Fibroblast of skin of back (primary cell): ENCODE measurements at places on chromosomes 11 and 22.

- no peak for DNase-seq
Observed at GRCh38 chr11:124460459-124460858, 15.0 kb upstream of the OR8B8 start.

GRCh38 chr11:111629499-111629898, 27.2 kb downstream of the SIK2 start:
- DNase-seq, result no peak

DNA sequence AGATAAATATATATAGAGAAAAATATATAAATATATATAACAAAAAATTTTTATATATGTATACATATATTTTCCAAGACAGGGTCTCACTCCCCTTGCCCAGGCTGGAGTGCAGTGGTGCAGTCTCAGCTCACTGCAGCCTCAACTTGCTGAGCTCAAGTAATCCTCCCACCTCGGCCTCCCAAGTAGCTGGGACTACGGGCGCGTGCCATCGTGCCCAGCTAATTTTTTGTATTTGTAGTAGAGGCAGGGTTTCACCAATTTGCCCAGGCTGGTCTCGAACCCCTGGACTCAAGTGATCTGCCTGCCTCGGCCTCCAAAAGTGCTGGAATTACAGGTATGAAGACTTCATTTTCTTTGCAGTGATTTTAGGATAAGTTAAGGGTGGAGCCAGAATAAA, 38.9 kb upstream of the SEPTIN5 start:
- DNase-seq, result no peak

DNA sequence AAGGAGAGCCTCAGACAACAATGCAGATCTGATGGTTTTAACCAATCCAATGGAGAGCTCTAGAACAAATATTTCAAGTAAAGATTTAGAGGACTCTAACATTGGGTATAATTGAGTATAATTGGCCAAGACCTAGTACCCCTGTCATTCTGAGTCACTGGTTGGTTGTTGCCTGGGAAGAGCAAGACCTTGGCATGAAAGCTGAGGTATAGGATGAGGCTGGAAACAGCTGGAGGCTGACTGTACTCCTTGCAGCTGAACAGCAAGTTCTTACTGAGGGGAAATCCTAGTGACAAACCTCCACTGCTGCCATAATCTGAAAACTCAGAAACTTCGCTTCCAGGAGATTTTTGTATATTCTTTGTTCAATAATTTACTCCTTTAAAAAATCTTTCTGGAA, 54.3 kb upstream of the MUC15 start:
- DNase-seq, result no peak

DNA sequence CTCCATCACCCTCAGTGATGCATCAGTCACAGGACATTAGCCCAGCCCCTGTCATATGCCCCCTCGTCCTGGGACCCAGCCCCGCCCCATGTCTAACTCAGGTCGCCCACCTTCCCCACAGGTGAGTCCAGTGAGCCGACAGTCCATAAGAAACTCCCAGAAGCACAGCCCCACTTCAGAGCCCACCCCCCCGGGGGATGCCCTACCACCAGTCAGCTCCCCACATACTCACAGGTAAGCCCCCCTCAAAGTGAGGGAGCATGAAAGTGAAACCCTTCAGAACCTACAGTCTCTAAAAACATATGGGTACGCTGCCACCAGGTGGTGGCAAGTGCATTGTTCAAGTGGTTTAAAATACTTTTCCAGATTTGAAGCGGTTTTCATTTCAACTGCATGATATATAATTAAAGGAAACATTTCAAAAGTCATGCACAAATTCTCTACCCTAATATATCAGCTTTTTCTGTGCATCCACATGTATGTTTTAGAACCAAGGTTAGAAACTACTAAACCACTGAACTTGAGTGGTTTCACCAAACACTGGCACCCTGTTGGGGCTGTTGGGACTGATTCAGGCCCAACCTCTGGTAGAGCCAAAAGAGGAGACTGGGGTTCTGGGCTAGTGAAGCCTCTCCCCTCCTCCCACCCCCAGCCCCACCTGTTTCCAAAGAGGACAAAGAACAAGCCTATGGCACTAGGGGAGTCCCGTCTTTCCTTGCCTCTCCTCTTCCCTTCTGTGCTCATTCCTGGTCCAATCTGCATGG, 17.3 kb downstream of the EPS8L2 start:
- peak; percentile 52 for DNase-seq

- DNase-seq, result no peak
Observed at GRCh38 chr22:49305966-49306631, 521.6 kb downstream of the BRD1 start.

GRCh38 chr22:37427711-37428635, 694 bp upstream of the ELFN2 start:
- DNase-seq, result no peak

- DNase-seq, result no peak
Observed at GRCh38 chr22:30282616-30283046, 6.7 kb downstream of the CASTOR1 start.
